ENCODE measurements at places on chromosomes 1 and 21. TPM values are rescaled to one million over a fixed set of nuclear protein-coding genes. Genes with fewer than 3 reads are reported as not detected.

RGS18 gene
- total RNA-seq, result not detected

DNA sequence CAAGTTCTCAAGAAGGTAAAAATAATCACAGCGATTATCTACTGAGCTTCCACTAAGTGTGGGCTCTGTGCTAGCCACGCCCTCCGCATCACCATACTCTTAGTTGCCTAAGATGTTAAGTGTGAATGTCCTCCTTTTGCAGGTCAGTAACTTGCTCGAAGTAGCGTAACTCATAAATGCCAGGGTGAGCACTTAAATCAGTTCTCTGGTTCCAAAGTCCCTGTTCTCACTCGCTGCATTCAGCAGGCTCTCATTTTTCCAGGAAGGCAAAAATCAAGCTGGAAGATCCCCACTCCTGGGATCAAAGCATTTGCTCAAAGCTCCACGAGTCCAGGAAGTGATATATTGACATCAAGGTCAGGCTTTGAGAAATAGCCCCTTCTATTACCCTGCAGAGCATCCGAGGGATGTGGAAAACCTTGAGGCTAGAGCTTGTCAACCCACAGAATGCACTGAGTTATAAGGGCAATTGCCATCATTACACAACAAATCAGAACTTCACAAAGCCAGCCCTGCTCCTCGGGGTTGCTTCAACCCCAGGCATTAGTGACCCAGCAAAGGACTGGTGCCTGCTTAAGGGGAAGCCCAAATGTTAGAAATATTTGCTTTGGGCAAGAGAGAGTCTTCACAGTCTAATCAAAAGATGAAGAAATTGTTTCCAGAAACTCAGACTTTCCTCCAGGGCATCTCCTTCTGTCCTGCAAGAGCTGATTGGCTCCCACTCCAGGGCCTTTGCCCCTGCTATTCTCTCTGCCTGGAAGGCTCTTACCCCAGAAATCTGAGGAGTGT lies 19.5 kb downstream of the SLC30A1 start:
- no peak overlapping the region for H3K4me3 ChIP-seq
- no peak for DNase-seq
- no peak overlapping the region for H3K27ac ChIP-seq

FCMR gene
- not detected for total RNA-seq

DNA sequence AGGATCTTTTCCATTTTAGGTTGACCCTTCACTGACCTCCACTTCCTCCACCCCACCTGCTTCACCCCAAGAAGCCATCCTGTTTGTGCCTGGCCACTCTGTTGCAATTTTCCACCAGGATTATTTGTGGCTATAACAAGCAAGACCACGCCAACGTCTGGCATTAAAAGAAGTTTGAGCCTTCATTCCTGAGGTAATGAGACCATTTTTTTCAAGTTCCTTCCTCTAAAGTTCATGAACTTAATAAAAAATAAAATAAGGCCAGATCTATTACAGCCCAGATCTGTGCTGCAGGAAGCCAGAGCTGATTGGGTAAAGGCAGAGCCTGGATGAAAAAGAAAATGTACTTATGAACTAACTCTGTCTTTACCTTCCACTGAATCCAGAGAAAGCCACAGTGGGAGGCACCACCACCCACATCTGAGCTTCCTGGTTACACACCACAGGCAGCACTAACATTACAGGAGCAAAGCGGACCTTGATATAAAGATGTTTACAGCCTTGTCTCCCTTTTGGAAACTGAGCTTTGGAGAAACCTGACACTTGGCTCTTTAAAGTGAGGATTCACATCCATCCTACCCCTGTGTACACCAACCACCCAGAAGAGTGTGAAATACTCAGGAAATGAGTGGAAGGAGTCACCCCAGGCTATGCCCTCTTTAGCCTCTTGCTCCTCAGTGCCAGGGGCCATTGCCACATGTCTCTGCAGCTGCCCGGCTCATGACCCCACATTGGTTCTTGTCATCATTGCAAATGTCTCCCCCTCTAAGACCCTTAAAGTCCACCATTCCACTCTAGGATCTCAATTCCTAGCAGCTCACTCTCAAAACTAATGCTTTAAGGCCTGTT lies 293.6 kb downstream of the PLPP3 start:
- H3K4me3 ChIP-seq, result no peak overlapping the region
- peaks cover 4% of the 10 kb centered on the region for H3K4me1 ChIP-seq
- H3K27me3 ChIP-seq, result no peaks in the 10 kb centered on the region
- DNase-seq, result no peak
- H3K27ac ChIP-seq, result no peak overlapping the region

CHRM3 gene
- 4.5 TPM for total RNA-seq

CHI3L2 gene
- not detected for total RNA-seq

- H3K36me3 ChIP-seq, result no peaks in the 10 kb centered on the region
- no peak overlapping the region for H3K27ac ChIP-seq
- H3K4me1 ChIP-seq, result no peaks in the 10 kb centered on the region
- DNase-seq, result no peak
These were observed 518.5 kb downstream of the PTPRU start for GRCh38 chr1:29754573-29755375.

DNA sequence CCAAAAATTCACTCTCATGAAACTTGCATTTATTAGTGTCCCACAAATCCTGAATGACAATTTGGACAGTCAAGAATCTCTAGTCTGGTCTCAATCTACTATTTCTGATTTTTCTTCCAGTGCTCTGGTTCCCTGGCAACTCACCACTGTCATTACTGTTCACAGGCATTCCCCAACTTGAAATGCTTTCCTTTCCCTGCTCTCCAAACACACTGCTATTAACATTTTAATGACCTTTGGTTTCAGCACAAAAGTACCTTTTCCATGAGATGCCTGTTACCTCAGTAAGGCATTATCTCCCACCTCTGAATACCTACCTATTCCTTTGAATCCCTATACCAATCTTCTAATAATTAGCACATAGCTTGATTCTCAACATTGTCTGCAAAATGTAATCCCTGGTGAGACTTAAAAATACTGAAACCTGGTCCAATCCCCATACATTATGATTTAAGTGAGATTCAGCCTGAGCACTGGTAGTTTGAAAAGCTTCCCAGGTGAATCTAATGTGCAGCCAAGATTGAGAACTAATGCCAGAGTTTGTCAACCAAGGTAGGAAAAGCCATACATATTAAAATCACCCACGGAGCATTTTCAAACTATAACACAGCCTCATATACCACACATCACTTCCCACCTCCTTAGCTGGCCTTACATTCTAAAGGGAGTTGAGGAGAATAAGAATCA lies 11.7 kb upstream of the ANGPTL3 start:
- no peak overlapping the region for H3K27ac ChIP-seq
- H3K4me1 ChIP-seq, result no peaks in the 10 kb centered on the region
- DNase-seq, result no peak
- no peaks in the 10 kb centered on the region for H3K27me3 ChIP-seq

INKA2 gene
- not detected for total RNA-seq
